ENCODE measurements at places on chromosomes 3 and 15.

DNA sequence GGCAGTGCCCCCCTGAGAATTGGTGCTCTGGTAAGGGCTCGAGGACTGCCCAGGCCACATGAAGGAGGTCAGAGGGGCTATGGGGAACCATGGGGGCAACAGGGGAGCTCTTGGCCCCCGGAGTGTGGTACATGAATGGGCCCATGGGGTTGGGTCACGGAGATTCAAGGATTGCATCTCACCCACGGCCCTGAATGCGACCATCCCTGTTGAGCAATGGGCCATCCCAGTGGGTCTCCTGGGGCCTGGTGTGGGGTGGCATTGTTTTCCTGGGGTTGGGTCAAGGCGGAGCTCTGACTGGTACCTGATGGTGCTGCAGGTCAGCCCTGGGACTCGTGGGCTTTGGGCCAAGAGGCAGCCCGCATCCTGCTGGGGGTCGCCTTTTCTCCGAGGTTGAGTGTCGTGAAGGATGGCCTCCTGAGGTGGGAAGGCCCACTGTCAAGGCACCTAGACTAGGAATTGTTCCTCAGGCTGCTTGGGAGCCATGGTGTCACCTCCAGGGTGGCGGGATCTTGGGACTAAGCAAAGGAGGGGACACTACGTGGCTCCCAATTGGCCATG, 198.3 kb downstream of the UBE3A start:
- DNase-seq: no peak

GRCh38 chr3:160747422-160747821, 8.6 kb upstream of the PPM1L start:
- DNase-seq: no peak

DNA sequence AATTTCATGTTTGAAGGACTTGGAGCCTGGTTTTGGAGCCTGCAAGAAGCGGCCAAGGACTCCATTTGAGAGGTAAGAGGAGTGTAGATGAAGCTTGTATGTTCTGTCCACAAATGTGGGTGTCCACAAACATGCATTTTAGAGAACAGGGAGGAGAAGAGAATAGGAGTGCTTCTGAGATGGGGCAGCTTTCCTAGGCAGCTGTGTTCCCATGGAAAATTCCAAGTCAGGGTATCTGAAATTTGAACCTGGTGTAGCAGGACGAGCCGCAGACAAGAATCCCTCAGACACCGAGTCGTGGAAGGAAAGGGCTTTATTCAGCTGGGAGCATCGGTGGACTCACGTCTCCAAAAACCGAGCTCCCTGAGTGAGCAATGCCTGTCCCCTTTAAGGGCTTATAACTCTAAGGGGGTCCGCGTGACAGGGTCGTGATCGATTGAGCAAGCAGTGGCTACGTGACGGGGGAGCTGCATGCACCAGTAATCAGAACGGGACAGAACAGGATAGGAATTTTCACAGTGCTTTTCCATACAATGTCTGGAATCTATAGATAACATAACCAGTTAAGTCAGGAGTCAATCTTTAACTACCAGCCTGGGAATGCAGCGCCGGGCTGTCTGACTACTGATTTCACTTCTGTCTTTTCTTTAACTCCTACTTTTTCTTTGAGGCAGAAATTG, 71.4 kb upstream of the WDR72 start:
- no peak for DNase-seq

DNA sequence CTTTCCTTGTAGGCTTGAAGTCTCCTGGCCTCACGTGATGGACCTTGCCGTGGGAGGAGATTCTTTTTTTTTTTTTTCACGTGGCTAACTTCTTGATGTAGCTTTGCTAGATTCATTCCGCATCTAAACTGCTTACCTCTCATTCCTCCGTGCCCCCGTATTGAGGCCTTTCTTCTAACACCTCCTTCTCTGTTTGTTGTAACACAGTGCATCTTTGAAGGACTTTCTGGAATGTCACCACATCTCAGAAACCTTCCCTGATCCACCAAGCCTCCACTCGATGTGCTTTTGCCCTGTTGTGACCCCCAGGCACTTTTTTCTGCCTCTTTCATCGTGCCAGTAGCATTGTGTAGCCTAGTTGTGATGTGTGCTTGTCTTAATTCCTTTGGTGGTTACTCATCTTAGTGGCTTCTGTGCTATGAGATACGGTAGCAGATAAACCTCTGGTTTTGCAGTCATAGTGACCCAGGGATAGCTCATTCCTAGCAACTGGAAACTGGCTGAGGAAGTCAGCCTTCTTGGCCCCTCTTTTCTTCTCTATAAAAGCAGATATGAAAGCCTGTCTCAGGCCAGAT, 1.6 kb upstream of the BNC1 start:
- DNase-seq: no peak

DNA sequence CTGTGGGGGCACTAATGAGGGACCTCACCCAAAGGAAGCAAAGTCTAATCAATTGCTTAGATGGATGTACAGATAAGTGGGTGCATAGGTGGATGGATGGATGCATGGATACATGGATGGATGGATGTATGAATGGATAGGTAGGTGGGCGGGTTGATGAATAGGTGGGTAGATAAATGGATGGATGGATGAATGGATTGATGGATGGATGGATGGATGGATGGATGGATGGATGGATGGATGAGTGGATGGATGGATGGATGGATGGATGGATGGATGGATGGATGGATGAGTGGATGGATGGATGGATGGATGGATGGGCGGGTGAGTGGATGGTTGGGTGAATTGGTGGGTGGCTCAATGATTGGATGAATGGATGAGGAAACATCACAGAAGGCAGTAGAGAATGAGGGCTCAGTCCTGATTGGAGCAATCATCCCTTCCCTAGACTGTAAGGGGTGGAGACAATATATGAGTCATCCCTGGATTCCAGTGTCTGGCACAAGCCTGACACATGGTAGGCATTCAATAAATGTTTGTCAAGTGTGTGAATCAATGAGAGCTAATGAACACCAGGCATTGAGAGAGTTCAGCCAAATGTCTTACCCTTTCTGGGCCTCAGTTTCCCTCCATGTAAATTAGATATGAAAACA, 40.4 kb upstream of the PXYLP1 start:
- no peak for DNase-seq

DNA sequence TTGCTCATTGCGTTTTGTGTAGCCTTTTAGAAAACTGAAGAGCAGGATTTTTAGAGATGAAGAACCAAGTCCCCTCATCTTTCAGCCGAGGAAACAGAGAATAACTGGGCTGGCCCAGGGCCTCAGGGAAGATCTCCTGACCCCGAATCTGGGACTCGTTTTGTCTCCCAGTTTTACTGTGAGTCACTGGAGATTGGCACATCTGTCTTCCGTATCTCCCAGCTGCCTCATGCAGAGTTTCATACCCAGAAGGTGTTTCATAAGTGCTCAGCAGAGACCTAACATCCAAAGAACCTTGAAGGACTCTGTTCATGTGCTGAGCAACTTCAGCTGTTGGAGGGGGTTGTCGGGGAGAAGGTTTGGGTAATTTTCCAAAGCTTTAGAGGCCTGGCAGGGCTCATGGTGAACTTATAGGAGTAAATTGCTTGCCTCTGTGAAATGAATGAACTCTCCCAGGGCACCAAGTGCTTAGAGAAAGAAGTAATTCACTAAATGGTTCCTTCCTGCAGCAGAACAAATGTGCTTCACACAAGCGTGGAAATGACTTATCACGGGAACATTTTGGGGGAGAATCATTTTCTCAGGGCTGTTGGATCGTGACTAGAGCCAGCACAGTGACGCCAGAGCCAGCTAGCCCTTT, 121.4 kb downstream of the FAM43A start:
- DNase-seq: peak; percentile 16

- no peak for DNase-seq
These were observed 115.2 kb downstream of the ASB7 start for GRCh38 chr15:100717596-100717995.

DNA sequence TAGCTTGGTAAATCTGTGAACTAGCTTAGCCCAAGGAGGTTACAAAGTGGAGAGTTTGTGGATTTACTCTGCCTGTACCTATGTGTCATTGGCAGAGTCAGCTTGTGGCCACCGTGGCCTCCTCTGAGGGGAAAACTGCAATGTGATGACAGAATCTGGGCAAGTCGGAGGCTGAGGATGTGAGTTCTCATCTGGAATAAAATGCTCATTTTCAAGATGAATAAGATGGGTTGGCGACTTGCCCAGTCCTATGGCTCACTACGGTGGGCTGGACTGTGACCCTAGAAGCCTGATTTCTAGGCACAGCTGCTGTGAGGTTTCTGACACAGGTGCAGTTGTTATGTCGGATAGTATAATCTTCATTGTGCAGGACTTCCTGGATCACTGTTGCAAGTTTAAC, 83.7 kb downstream of the ETV5 start:
- DNase-seq: no peak

DNA sequence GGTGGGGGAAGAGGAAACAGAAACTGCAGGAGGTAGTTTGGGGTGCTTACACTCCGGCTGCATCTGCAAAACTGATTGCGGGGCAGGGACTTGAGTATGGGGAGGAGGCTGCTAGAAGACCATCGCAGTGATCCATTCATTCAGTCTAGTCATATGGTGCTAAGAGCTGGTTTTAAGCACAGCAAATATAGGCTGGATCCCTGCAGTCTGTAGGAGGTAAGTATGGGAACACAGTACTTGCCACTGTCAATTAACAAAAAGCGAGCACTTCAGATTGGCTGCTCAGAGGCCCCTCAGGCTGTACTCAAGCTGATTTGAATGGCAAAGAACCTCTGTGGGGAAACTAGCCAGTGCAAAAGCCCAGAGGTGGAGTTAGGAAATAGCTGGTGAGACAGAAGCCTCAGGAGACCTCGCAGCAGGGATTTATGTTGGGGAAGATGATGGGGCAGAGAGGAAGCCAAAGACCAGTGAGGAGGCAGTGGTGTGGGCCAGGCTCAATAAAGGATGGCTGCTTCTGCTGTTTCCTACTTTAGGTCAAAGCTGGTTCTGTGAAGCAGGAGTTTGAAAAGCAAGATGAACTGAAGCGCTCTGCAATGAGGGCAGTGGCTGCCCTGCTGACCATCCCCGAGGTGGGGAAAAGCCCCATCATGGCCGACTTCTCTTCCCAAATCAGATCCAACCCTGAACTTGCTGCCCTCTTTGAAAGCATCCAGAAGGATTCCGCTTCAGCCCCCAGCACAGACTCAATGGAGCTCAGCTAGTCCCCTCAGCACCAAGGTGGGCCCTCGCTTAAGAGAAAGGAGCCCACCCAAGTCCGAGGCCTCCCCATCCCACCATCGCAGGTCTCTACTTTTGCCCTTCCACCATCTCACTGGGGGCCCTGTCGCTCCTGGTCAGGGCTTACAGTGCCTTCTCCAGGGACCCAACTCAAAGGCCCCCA, 7.9 kb downstream of the RPL32 start:
- no peak for DNase-seq

GRCh38 chr3:32137870-32138269, 31.4 kb downstream of the GPD1L start:
- DNase-seq: no peak

- DNase-seq: no peak
These were observed 110.1 kb downstream of the KCNMB2 start for GRCh38 chr3:178646186-178646862.

DNA sequence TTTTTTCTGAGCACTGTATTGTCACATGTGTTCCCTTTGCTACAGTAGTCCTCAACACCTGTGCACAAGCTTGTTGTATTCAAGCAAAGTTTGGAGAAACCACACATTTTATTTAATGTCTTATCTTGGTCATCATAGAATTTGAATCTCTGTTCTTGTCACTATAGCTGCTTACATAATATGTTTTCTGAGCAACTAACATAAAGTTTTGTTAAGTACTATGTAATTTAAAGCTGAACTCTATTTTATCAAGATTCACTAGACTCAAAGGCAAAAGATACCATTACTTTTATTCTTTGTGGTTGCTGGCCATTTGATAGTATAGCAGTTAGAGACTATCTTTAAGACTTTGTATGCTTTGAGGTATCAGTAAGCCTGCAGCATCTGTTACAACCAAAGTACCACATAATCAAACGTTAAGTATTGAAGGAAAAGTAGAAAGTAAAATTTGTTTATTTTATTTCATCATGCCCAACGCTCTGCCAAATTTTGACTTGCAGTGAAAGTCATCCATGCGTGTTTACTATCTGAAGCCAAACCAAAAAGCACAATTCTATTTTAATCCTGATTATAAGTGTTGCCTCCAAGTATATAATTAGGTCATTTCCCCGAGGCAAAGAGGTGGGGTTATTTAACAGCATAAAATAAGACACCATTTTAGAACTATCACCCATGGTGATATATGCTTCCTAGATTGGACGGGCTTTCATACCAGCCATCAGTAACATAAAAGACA, 10.3 kb upstream of the ABHD10 start:
- no peak for DNase-seq

DNA sequence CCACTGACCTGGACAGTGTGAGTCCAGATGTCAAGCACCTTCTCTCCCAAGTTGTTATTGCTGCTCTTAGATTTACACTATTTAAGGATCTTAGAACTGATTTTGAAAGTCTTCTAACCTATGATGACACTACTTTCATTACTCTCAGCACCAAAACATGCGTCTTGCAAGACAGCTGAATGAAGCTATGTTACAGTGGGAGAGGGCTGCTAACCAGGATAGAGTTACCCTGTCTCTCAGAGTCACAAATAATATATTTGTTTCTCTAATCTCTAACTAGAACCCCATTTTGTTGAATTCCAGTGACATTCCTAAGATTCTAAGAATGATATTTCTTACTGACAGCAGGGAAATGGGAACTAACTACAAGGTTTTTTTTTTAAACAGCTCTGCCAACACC, 455.5 kb downstream of the MAGI1 start:
- DNase-seq: no peak

GRCh38 chr3:11718637-11719405, 75.1 kb upstream of the VGLL4 start:
- DNase-seq: no peak

GRCh38 chr3:99731499-99731898, 86.2 kb upstream of the CMSS1 start:
- DNase-seq: no peak

DNA sequence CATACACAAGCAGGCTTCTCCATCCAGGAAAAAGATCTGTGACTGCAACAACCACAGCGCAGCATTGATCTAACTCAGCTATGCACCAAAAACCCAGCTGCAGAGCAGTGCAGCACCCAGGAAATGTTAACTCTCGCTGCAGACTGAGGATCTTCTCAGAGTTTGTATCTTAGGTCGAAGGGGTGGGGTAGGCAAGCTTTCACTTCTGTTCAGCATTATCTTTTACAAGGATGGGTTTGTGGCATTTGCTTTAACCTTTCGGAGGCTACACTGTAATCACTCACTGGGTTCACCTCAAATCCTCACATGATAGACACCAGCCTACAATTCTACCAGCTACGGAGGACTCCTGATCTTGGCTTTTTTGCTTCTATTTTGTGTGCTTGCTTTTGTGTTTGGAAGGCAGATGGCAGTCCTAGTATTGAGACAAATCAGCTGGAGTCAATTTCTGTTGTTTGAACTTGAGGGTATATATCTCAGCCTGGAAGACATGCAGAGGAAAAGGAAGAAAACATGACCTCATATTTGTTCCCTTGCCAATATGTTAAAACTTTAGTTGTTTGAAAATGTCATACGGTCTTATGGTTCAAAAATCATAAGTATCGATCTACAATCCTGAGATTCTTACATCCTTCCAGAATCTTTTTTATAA, 25.2 kb downstream of the LRRK1 start:
- no peak for DNase-seq

GRCh38 chr3:87309601-87310000, 33.2 kb upstream of the POU1F1 start:
- DNase-seq: no peak

- no peak for DNase-seq
These were observed 25.5 kb upstream of the ATP8B4 start for GRCh38 chr15:50144341-50145120.

Measured in AG09319 (cell line).